Gastrocnemius medialis (tissue), 4 donors: ENCODE measurements at places on chromosomes 6 and 20.

DNA sequence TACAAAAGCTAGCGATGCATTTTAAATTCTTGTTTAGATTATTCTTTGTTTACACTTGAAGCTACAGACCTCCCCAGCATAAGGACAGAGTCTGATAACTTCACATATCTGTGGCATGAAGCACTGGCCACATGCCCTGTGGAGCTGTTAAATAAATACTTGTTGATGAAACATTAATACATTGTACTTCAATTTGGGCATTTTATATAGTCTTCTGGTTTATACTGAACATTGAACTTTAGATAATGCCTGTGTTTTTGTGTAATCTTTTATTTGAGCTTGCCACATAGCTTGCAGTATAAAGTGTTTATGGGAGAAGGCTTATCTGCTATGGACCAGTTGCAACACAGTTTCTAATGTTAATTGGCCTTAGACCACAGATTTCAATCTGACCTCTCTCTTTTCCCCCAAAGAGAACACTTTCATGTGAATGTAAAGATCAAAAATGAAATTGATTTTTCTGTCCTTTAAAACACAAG, 48.2 kb downstream of the FRK start:
- H3K36me3 ChIP-seq: no peaks in the 10 kb centered on the region
- no peak overlapping the region for H3K27ac ChIP-seq
- no peaks in the 10 kb centered on the region for H3K27me3 ChIP-seq
- H3K4me3 ChIP-seq: no peak overlapping the region
- no peak for DNase-seq

DNA sequence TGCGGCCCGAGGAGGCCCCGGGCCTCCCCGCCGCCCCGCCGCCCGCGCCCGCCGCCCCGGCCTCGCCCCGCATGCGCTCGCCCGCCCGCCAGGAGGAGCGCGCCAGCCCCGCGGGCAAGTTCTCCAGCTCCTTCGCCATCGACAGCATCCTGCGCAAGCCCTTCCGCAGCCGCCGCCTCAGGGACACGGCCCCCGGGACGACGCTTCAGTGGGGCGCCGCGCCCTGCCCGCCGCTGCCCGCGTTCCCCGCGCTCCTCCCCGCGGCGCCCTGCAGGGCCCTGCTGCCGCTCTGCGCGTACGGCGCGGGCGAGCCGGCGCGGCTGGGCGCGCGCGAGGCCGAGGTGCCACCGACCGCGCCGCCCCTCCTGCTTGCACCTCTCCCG, 1.5 kb downstream of the FOXQ1 start:
- H3K27ac ChIP-seq: no peak overlapping the region
- H3K4me1 ChIP-seq: peaks cover 18% of the 10 kb centered on the region
- peaks cover 74% of the 10 kb centered on the region for H3K27me3 ChIP-seq
- H3K4me3 ChIP-seq: no peak overlapping the region
- DNase-seq: no peak

DNA sequence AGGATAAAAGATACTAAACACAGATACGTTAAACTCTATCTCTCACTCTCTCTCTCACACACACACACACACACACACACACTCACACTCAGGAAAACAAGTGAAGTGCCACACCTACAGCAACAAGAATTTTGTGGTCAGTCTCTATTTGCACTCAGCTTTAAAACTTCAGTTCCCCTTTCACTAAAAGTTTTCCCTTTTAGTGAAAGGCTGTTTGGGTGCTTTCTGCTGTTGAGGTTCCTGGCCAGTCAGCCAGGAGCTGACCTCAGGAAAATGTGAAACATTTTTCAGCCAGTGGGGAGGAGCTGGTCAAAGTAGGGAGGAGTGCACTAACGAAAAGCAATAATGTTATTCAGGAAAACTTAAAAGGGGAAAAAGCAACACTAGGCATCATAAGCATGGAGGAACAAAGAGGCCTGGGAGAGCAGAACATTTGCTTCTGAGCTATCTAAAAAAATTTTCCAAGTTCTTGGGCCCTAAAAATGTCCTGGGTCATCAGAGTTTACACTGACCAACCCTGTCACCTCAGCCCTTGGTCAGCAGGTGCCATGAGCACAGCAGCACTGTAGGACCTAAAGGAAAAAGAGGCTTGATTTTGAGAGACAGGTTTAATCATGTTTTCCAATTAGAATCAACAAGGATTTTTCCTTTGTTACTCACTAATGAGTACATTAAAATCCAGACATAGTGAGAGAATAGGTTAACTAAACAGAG, 30.7 kb upstream of the NT5E start:
- DNase-seq: no peak
- no peaks in the 10 kb centered on the region for H3K27me3 ChIP-seq
- no peaks in the 10 kb centered on the region for H3K4me1 ChIP-seq
- no peaks in the 10 kb centered on the region for H3K36me3 ChIP-seq
- H3K4me3 ChIP-seq: no peak overlapping the region

GRCh38 chr6:129050086-129050485, 167.1 kb downstream of the LAMA2 start:
- H3K36me3 ChIP-seq: no peaks in the 10 kb centered on the region
- H3K27ac ChIP-seq: no peak overlapping the region
- DNase-seq: no peak
- no peak overlapping the region for H3K4me3 ChIP-seq

DNA sequence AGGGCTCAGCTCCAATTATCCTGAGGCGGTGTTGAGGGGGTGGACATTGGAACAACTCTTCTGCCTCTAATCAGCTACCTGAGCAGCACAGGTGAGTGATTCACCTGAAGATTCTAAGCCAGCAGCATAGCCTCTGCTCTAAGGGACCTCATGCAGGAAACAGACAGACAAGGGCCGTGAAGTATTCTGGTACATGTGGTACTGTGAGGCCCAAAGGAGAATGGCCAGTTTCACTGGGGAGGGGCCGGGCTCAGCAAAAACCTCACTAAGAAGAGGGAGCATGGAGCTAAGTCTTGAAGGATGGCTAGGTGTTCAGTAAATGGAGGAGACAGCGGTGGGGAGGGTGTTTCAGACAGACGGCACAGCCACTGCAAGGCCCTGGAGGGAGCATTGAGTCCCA, 58.5 kb upstream of the CCDC167 start:
- H3K36me3 ChIP-seq: no peaks in the 10 kb centered on the region
- H3K4me1 ChIP-seq: no peaks in the 10 kb centered on the region

DNA sequence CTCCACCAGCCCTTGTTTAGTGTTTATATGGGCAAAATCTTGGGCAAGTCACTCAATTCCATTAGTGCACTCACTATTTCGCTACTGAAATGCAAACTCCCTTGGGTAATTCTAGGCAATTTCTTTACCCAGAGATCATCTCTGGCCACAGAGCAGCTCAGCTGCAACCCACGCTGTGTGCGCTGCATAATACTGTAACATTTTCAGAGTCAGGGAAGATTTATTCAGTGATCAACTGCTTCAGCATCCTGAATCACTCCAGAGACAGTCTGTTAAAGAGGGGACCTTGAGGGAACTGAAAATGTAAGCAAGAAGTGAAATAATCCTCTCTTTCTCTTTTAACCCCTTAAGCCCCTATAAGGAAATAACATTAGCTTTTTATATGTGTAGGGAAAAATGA, 189.6 kb upstream of the FBXL4 start:
- no peaks in the 10 kb centered on the region for H3K36me3 ChIP-seq
- no peak overlapping the region for H3K27ac ChIP-seq
- DNase-seq: no peak
- no peaks in the 10 kb centered on the region for H3K4me1 ChIP-seq
- H3K27me3 ChIP-seq: no peaks in the 10 kb centered on the region

- no peaks in the 10 kb centered on the region for H3K27me3 ChIP-seq
- H3K4me3 ChIP-seq: no peak overlapping the region
- H3K36me3 ChIP-seq: no peaks in the 10 kb centered on the region
- H3K4me1 ChIP-seq: no peaks in the 10 kb centered on the region
- H3K27ac ChIP-seq: no peak overlapping the region
These were observed 30.7 kb downstream of the HDGFL1 start for GRCh38 chr6:22600059-22600458.

GRCh38 chr6:35905141-35905785, 15.6 kb downstream of the SRPK1 start:
- peaks cover 6% of the 10 kb centered on the region for H3K4me1 ChIP-seq
- H3K4me3 ChIP-seq: no peak overlapping the region
- H3K36me3 ChIP-seq: peaks cover 9% of the 10 kb centered on the region
- no peak overlapping the region for H3K27ac ChIP-seq
- no peaks in the 10 kb centered on the region for H3K27me3 ChIP-seq

DNA sequence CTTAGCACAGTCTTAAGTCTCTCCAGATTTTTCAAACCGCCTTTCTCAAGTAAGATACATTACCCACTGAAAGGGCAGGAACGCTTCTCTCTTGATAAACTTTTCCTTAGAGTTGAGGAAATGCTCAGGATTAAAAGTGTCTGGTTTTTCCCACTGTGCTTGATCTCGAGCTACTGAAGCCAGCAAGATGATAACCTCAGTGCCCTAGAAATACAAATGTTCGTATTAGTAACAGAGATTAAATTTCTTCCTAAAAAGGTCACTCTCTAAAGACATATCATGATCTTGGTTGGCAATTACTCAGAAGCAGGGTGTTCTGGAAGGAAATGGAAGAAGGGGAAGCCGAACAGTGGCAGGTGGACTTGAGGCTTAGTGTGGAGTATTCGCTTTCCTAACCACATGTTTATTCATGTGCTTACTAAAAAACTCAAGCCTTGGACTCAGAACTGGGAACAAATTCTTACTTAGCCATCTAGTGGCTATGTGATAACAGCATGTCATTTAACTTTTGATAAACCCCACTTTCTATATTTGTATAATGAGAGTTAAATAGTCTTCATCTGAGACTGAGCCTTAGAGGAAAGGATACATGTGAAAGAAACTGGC, 20.1 kb downstream of the C6orf141 start:
- H3K27ac ChIP-seq: peak overlapping the region; percentile 27
- H3K27me3 ChIP-seq: no peaks in the 10 kb centered on the region

- DNase-seq: no peak
- no peak overlapping the region for H3K27ac ChIP-seq
These were observed 161.2 kb downstream of the GRM4 start for GRCh38 chr6:33984466-33985312.

DNA sequence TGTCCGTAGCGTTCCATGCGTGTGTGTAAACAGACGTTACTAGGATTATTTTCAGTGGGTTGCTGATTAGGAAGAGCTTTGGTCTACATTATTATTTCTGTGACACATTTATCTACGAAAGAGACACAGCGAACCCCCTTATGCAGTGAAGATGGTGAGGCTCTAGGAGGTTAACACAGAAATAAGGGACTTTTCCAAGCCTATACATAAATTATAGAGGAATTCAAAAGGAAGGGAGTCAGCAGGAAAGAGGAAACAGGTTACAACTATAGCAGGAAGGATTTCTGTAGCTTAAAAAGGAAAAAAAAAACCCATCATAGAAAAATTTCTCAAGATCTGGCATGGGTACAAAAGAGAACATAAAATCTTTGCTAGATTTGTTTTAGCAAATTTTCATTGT, 12.9 kb upstream of the RPS6KA2 start:
- H3K36me3 ChIP-seq: no peaks in the 10 kb centered on the region
- no peak overlapping the region for H3K4me3 ChIP-seq
- DNase-seq: no peak
- no peak overlapping the region for H3K27ac ChIP-seq
- no peaks in the 10 kb centered on the region for H3K27me3 ChIP-seq
- peaks cover 19% of the 10 kb centered on the region for H3K4me1 ChIP-seq

DNA sequence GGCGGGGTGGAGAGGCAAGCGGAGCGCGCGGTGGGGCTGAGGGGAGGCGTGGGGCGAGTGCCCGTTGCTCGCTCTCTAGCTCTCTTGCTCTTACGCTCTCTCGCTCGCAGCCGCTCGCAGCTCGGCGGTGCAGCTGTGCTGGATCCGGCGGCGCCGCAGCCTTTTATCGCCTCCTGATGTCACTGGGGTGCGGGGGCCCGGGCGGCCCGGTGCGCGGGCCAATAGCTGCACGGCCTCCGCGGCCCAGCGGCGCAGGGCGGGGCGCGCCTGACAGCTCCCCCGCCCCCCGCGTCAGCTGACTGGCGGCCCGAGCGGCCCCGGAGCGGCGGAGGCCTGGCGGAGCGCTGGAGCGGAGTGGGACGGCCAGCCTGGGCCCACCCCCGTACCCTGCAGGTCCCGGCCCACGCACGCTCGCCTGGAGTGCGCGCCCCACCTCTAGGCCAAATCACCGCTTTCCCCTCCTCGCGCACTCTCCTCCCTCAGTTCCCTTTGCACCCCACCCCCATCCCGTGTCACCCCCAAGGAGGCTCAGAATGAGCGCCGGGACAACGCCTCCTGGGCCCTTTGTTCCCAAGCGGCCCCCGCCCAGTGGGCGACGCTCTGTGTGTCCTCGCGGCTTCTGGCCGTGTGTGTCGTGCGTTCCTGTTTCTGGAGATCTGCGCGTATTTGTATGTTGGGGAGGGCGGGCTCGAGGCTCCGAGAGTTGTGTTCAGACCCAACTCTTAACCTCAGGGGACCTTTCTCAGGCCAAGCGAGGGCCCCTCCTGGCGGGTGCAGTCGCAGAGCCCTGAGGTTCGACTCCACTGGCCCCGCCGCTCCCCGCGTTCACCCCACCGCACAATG, at the start of gene MAFB:
TSS of gene MAFB (minus strand) at position 137 of the 843 bp plus-strand sequence. CDS start 386 bp downstream, outside the sequence.
- DNase-seq: peak; percentile 94
- H3K36me3 ChIP-seq: no peaks in the 10 kb centered on the region
- H3K27ac ChIP-seq: peak within 1 kb of the TSS; percentile 95
- peaks cover 12% of the 10 kb centered on the region for H3K27me3 ChIP-seq
- H3K4me1 ChIP-seq: peaks cover 22% of the 10 kb centered on the region

GRCh38 chr6:104940893-104941728, 15.8 kb upstream of the LIN28B start:
- peaks cover 57% of the 10 kb centered on the region for H3K27me3 ChIP-seq
- H3K4me1 ChIP-seq: no peaks in the 10 kb centered on the region
- H3K4me3 ChIP-seq: peak overlapping the region; percentile 33
- no peaks in the 10 kb centered on the region for H3K36me3 ChIP-seq

GRCh38 chr6:162178666-162179065, 548.9 kb downstream of the PRKN start:
- H3K36me3 ChIP-seq: no peaks in the 10 kb centered on the region
- H3K4me3 ChIP-seq: no peak overlapping the region
- no peak for DNase-seq
- H3K27ac ChIP-seq: no peak overlapping the region

DNA sequence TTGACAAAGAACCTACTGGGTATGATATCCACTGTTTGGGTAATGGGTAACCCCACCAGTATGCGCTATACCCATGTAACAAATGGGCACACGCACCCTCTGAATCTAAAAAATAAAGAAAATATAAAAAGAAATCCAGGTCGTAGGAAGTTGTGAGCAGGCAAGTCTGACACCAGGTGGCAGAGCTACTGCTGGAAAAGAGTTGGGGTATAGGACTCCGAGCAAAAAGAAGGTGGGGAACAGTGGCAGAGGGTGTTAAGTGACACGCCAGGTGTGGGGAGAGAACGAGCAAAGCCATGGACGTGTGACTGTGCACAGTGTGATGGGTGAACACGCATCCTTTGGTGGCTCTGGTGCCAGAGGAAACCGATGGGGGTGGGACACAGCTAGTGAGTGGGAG, 46.7 kb downstream of the NOX3 start:
- no peaks in the 10 kb centered on the region for H3K4me1 ChIP-seq
- no peak overlapping the region for H3K27ac ChIP-seq
- H3K36me3 ChIP-seq: no peaks in the 10 kb centered on the region

- H3K27me3 ChIP-seq: peaks cover 97% of the 10 kb centered on the region
- no peaks in the 10 kb centered on the region for H3K36me3 ChIP-seq
- no peak overlapping the region for H3K27ac ChIP-seq
- DNase-seq: no peak
These were observed 27.1 kb downstream of the ULBP1 start for GRCh38 chr6:149990661-149991471.

- no peaks in the 10 kb centered on the region for H3K27me3 ChIP-seq
- no peaks in the 10 kb centered on the region for H3K4me1 ChIP-seq
- no peak overlapping the region for H3K27ac ChIP-seq
- DNase-seq: no peak
- H3K36me3 ChIP-seq: no peaks in the 10 kb centered on the region
These were observed 90.0 kb downstream of the PERP start for GRCh38 chr6:138017166-138017757.
